ENCODE measurements at places on chromosomes 16 and 17.

DNA sequence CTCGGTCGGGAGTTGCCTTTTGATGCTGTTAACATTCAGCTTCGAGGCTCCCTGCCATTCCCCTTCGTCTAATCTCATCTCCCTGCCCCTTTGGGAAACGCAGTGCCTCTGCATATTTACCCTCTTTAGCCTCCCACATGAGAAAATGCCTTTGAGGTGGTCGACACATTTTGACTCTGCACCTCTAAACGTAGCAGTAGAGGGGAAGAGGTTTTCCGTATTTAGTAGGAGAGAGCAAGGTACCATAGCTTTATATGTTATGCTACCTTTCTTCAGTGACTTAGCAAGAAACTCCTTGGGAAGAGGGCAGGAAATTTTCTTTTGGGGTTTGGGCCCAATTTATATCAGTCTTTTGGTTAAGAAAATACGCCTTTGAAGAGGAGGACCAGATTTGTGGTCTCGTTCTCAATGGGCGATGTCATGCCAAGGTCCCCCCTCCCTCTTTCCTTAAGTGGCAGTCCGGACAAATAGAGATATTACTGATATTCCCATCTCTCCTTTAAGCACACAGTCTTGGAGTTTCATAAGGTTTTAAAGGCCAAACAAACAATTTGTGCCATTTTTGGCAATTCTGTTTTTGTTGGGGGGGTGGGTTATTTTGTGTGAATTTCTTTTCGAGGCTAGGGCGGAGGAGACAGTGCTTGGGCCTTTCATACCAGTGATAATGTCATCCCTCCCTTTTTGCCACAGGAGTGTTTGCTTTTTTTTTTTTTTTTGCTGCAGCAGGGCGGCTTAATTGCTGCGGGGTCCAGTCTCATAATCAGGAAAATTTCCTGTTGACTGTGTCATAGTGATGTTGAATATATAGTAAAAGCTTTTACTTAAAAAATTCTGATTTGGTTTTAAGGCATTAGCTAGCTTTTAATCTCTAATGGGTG, 1.5 kb downstream of the PAFAH1B1 start:
- DNase-seq: no peak

- DNase-seq: no peak
These were observed 35.0 kb upstream of the CLEC18B start for GRCh38 chr16:74456290-74456625.

GRCh38 chr17:80008383-80008840, 27.3 kb downstream of the TBC1D16 start:
- no peak for DNase-seq

DNA sequence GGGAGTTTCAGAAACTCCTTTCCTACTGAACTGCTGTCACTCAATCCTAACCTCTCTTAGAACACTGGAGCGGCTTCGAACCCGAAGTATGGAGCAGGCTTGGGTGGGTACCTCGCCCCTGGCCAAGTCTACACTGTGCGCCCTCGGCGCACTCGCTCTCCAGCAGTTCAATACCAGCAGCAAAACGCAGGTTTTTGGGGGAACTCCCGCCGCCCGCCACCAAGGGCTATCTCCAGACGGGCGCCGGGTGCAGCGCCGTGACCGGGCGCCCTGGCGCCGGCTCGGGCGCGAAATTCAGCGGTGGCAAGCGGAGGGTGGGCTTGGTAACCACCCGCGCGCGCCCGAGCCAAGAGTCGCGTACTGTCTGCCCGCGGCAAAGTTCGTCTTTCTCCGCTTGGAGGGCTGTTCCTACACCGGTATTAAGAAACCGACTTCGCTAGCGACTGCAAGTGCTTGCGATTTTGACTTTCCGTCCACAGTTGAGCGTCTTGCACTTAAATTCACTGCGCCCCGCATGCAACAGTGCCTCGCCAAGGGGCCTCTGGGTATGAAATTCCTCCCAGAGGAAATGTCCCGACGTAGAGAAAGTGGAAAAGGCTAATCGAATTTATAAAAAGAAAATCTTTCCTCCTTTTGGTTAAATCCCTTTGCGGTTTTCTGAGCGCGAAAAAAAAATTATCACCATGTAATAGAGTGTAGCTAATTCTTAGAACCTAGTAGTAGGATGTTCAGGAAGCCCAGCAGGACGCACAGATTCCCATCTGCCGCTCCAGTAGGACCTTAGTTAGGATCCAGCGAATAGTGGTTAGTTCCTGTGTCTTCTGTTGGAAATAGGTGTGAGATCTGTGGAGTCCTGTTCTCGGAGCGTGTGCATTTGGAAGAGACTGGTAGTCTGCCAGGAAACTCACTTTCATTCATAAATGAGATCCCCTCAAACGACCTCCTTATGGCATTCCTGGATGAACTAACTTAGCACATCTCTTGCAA, 5.0 kb upstream of the SALL1 start:
- DNase-seq: no peak

DNA sequence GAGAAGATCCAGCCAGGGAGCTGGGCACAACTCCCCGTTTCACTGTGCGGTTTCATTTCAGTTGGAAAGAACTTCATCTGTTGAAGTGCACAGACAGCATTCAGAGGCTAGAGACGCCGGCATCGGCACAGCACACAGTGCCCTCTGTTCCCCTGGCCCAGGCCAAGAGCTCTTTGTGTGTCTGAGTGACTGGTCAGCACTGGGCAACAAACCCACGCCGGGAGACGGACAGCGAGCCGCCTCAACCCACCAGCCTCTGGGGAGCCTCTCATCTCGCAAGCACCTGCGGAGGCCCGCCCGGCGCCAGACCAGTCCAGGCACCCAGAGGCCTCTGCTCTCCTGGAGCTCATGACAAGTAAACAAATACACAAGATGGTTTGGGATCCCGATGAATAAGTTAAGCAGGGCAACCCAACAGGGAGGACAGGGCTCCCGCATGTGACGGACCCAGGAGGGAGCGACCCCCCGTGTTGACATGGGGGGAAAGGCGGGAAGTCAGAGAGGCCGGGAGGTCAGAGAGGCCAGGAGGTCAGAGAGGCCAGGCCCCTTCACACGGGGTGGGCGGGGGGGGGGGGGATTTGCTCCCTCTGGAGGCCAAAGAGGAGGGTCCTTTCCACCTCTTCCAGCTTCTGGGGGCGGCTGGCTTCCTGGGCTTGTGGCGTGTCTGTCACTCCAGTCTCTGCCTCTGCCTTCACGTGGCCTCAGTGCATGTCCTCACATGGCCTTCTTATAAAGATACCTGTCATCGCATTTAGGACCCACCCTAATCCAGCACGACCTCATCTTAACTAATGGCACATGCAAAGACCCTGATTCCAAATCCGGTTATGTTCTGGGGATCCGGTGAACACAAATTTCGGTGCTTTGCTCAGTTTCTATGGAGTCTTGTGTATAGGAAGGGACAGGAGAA, 25.8 kb upstream of the KLHDC4 start:
- no peak for DNase-seq
